GM12878 (cell line): ENCODE measurements at places on chromosomes 1 and 21. TPM values are rescaled to one million over a fixed set of nuclear protein-coding genes. Genes with fewer than 3 reads are reported as not detected.

Gene SOX13
- polyA plus RNA-seq: not detected in 2 replicates

Gene TDRD10
- not detected in 2 replicates for polyA plus RNA-seq

GRCh38 chr1:174736831-174737230, 262.9 kb upstream of the CACYBP start:
- DNase-seq: no peak

DNA sequence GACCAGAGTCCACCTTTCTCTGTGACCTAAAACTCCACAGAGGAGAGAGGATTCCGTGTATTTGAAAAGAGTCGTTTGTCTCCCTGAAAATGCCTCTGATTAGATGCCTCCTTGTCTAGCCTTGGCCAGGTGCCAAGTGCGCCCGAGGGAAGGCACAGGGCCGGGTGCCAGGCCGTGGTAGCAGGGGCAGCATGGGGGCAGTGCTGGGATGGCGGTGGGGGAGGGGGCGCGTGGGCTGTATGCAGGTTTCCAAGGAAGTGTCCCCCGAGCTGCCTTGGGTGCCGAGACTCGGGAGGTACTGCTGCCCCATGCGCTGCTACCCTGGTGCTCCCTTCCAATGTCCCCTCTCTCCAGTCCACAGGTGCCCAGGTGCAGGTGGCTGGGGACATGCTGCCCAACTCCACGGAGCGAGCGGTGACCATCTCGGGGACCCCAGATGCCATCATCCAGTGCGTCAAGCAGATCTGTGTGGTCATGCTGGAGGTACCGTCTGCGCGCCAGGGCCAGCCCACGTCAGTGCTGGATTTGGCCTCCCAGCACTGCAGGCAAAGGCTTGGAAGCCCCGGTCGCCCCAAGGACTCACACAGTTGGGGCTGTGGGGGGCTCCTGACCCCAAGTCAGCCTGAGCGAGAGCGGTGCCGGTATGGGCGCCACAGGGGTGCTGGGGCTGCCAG, 70.9 kb upstream of the COL6A1 start:
- DNase-seq: no peak

Gene CHRM3
- polyA plus RNA-seq: not detected in 2 replicates
